SK-N-SH (cell line): ENCODE measurements at places on chromosomes 13 and 19. TPM values are rescaled to one million over a fixed set of nuclear protein-coding genes. Genes with fewer than 3 reads are reported as not detected.

- no peaks in the 10 kb centered on the region for H3K4me1 ChIP-seq
- H3K27me3 ChIP-seq, result no peaks in the 10 kb centered on the region
- no peak overlapping the region for H3K4me3 ChIP-seq
- H3K36me3 ChIP-seq, result peaks cover 32% of the 10 kb centered on the region
These were observed 30.0 kb downstream of the ZNF91 start for GRCh38 chr19:23365222-23365621.

Gene SLC7A10
- polyA plus RNA-seq, result 0.02 TPM in 1 of 2 replicates, not detected in the other

- peak; percentile 59 for DNase-seq
- H3K36me3 ChIP-seq, result no peaks in the 10 kb centered on the region
- H3K4me1 ChIP-seq, result peaks cover 11% of the 10 kb centered on the region
- H3K27ac ChIP-seq, result no peak overlapping the region
- no peaks in the 10 kb centered on the region for H3K27me3 ChIP-seq
- no peak overlapping the region; the same call in 1 of the 2 replicates for H3K4me3 ChIP-seq
These were observed 218.9 kb upstream of the EDNRB start for GRCh38 chr13:78137404-78138142.

GRCh38 chr13:27534981-27535380 lies 84.6 kb upstream of the MTIF3 start:
- DNase-seq, result no peak
- peaks cover 3% of the 10 kb centered on the region; the same call in 1 of the 2 replicates for H3K4me1 ChIP-seq
- no peaks in the 10 kb centered on the region; the same call in 1 of the 2 replicates for H3K27me3 ChIP-seq
